Stimulated activated CD4-positive, alpha-beta T cell treated with anti-CD3 and anti-CD28 coated beads, TNF-alpha, amount 100 ng/mL, for 4 hours (primary cell): ENCODE measurements at places on chromosomes 4 and X.

GRCh38 chr4:83490876-83491450 lies 6.1 kb upstream of the ABRAXAS1 start:
- DNase-seq, result no peak

GRCh38 chr4:73258436-73258685 lies 237 bp downstream of the ANKRD17 start:
- no peak for DNase-seq

DNA sequence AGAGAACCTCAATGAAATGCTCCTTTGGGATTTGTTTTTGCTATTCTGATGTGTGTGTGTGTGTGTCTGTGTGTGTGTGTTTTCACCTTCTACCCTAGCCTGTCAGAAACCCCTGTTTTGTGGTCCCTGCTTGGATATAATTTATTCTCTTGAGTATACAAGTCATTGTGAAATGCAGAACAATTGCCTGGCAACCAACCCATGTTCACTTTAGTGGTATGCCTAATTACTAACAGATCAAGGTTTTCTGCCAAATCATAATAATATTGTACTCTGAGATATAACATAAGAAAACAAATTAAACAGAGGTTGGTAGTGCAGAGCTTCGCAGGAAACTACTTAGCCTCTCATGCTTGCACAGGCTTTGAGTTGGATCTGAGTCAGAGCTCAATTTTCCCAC lies 7.0 kb upstream of the TET2 start:
- DNase-seq, result no peak

GRCh38 chr4:39539089-39539611 lies 11.9 kb upstream of the UGDH start:
- DNase-seq, result no peak
